Lung (tissue), 17 donors: ENCODE measurements at places on chromosomes 2 and 18. TPM values are rescaled to one million over a fixed set of nuclear protein-coding genes. Genes with fewer than 3 reads are reported as not detected.

- no peak for DNase-seq
These were observed 701.1 kb upstream of the ZEB2 start for GRCh38 chr2:145221032-145221431.

The UPP2 gene
- total RNA-seq, result not detected

The CNPPD1 gene
- total RNA-seq, result 27.5 TPM

DNA sequence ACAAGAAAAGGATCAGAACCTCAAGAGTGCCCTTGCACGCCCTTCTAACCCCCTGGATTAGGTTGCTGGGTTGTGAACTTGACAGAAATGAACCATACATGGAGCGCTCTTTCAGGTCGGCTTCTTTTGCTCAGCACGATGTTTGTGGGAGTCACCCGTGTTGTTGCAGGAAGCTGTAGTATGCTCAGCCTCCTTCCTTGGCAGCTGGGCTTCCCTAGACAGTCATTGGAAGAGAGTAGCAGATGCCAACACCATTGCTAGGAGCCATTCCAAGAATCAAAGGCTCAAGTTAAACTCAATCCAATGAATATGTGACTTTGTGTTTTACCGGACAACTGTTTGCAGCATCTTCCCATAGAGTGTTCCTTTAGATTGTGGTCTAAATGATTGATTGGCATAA is 47.0 kb downstream of the RAB12 start:
- no peak for DNase-seq

GRCh38 chr2:49286726-49287125 is 132.4 kb upstream of the FSHR start:
- no peak for DNase-seq
